ENCODE measurements at places on chromosomes 16 and 17. TPM values are rescaled to one million over a fixed set of nuclear protein-coding genes. Genes with fewer than 3 reads are reported as not detected.

RABEP1 gene
- 39.3 TPM for total RNA-seq

GNGT2 gene
- total RNA-seq: 13.3 TPM

MYH2 gene
- total RNA-seq: not detected

GLP2R gene
- not detected for total RNA-seq

CSH1 gene
- not detected for total RNA-seq

KRTAP1-1 gene
- not detected for total RNA-seq

TNRC6C gene
- total RNA-seq: 30.9 TPM

FOXK2 gene
- total RNA-seq: 71.1 TPM

SALL1 gene
- total RNA-seq: not detected

Measured in T-helper 2 cell treated with Interferon-gamma antibody and Interleukin-4, amounts not matched to agents 100 ng/mL and 5 ng/mL, for 36 hours (primary cell).